ENCODE measurements at places on chromosomes 7 and 10. TPM values are rescaled to one million over a fixed set of nuclear protein-coding genes. Genes with fewer than 3 reads are reported as not detected.
A peak's percentile ranks its signal among the peaks of the same experiment; 100 is the strongest.

DNA sequence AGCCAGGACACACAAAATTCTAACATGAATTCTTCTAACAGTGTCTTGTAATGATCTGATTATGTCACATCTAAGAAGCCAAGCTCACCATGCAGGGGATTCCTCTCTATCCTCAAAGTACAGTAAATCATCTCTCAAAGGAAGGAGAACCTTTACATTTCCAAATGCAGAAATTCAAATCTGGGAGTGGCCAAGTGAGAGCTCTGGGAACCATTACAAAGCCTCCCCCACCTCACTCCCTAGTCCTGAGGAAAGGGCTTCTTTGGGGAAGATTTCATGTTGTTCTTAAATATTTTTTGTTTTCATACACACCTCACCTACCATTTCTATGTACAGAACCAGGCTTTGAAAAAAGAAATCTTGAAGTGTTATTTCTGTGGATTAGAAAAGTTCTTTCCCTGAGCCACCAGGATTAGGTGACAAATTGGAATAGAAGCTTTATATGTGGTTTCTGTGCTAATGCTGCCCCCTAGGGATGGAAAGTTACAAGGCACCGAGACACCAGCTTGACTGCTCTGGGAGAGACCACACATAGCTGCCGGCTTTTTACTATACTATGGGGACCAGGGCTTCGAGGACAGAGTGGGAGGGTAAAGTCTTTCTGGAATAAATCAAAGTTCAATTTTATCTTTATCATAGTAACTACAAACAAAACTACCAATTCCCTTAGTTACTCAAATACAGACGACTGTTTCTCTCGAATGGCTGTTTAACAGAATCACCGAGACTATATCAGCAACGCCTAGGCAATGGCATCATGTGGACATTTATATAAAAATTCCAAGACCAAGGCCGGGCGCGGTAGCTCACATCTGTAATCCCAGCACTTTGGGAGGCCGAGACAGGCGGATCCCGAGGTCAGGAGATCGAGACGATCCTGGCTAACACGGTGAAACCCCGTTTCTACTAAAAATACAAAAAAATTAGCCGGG lies 116.1 kb downstream of the RNF216 start:
- peak; percentile 71 for DNase-seq

DNA sequence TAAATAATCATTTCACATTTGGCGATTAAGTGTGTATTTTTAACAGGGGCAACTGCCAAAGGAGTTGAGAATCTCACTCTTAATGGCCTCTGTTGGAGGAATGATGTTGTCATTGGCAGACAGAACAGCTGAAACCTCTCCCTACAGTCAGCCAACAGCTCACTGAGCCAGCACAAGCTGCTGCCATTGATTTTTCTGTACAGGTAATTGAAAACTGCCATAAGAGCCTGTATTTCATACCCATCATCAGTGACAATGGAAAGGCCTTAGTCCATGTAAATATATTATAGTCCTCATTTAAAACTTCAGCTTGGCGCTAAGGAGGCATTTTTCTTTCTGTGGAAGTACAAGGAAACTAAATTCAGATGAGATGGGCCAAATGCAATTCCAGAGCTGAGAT lies 28.1 kb upstream of the PTN start:
- DNase-seq, result no peak

The EFCAB10 gene
- total RNA-seq, result 17.3 TPM

GRCh38 chr10:72257051-72257892 lies 16.5 kb upstream of the DDIT4 start:
- DNase-seq, result peak; percentile 66

DNA sequence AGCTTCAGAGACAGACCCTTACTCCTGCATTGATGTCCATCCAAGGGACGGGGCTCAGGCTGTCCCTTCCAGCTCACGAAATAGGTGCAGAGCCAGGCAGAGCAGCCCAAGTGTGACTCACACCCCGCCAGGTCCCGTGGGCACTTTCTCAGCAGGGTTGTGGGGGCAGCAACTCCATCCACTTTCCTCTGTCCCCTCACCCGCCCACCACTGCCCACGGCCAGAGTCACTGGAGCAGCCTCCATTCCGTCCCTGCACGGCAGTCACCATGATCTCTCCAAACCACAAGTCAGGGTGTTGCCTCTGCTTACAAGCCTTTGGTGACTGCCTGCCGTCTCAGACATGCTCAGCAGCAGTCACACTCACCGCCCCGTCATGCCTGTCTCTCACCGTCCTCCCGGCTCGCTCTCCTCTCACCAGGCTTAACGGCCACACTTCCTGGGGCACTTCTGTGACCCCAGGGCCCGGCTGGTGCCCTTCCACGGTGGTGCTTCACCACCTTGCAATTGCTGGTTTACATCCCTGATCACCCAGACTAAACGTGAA lies 39.3 kb downstream of the CALML3 start:
- peak; percentile 42 for DNase-seq

The MYH16 gene
- not detected for total RNA-seq

DNA sequence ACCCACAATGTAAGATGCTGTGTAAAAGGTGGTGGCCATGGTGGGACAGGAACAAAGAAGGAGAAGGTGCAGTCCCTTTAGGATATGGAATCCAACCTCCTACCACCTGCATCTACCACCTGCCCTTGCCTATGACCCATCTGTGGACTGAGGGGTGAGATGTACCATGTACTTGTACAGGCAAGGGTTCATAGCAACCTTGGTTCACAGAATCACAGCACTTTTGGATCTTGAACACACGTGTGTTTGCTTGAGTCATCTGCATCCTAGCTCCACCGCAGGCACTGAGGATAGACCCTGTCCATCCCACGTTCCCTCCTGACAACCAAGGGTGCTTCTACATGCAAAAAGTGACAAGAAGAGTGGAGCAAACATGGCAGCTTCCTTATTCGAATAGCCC lies 162.3 kb downstream of the GFRA1 start:
- no peak for DNase-seq

DNA sequence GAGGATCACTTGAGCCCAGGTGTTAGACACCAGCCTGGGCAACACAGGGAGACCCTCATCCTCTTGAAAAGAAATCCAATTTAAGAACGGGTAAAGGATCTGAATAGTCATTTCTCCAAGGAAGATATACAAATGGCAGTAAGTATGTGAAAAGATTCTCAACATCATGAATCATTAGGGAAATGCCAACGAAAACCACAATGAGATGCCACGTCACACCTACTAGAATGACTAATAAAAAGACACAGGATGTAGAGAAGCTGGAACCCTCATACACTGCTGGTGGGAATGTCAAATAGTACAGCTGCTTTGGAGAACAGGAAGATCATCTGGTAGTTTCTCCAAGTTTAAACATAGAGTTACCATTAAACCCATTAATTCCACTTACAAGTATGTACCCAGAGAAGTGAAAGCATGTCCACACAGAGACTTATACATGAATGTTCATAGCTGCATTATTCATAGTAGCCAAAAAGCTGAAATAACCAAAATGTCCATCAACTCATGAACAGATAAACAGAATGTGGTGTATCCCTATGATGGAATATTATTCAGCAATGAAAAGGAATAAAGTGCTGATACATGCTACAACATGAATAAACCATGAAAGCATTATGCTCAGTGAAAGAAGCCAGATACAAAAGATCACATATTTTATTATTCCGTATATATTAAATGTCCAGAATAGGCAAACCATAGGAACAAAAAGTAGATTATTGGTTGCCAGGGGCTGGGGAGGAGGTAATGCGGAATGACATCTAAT lies 13.1 kb upstream of the ZMIZ2 start:
- no peak for DNase-seq

The SPDYE5 gene
- total RNA-seq, result 0.09 TPM

DNA sequence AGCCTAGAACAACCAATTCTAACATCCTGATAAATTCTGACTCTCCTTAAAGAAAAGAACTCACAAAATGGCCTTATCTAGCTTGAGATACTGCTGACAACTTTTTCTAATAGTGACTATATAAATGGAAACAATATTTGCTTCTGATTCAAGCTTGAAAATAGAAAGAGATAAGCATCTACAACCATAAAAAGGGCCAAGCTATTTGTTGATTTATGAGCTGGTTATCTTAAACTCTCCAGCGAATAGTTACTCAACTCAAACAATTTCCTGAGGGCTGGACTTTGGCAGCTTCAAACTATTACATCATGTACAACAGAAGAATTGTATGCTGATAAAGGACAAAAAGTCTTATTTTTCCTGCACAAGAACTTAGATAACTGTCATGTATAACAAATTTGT lies 4.6 kb downstream of the USP54 start:
- DNase-seq, result no peak

DNA sequence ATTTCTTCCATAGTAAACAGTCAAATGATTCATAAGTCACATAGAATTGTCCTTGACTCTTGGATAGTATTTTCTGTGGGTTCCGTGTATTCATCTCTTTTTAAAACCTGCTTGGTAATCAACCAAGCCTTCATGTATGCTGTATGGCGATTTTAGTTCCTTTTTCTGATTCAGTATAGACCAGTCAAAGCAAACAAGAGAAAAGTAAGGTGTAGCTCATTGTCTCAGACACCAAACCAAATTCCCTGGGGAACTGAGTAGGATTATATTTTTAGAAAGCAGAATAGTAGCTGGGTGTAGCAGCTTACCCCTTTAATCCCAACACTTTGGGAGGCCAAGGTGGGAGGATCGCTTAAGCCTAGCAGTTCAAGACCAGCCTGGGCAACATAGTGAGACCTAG lies 240.5 kb downstream of the BBS9 start:
- no peak for DNase-seq

The PAX4 gene
- total RNA-seq, result not detected

The CCDC172 gene
- not detected for total RNA-seq
